ENCODE measurements at places on chromosomes 7 and 10. TPM values are rescaled to one million over a fixed set of nuclear protein-coding genes. Genes with fewer than 3 reads are reported as not detected.

Gene LRGUK
- 0.13 TPM for total RNA-seq

Gene SFXN3
- total RNA-seq = 103 TPM

GRCh38 chr10:19491166-19491565 is 325.1 kb upstream of the PLXDC2 start:
- no peak overlapping the region for H3K27ac ChIP-seq
- H3K27me3 ChIP-seq = no peaks in the 10 kb centered on the region
- 0 out of 2 replicates have a peak, but pooled peaks cover 4% of the 10 kb centered on the region for H3K4me1 ChIP-seq
- DNase-seq = no peak

DNA sequence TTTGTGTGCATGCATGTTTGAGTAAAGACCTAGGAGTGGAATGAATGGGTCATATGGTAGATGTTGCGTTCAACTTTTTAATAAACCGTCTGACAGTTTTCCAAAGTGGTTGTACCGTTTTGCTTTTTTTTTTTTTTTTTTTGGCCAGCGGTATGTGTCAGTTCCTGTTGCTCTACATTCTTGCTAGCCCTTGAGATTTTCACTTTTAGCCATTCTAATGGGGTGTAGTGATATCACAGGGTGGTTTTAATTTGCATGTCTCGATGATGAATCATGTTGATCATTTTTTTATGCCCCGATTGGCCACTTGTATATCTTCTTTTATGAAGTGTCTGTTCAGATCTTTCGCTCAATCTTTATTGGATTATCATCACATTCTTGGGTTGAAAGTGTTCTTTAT is 320.7 kb downstream of the CAMK1D start:
- no peak for DNase-seq
- no peaks in the 10 kb centered on the region for H3K27me3 ChIP-seq
- no peaks in the 10 kb centered on the region for H3K36me3 ChIP-seq
- H3K27ac ChIP-seq = no peak overlapping the region
- no peak overlapping the region for H3K4me3 ChIP-seq

DNA sequence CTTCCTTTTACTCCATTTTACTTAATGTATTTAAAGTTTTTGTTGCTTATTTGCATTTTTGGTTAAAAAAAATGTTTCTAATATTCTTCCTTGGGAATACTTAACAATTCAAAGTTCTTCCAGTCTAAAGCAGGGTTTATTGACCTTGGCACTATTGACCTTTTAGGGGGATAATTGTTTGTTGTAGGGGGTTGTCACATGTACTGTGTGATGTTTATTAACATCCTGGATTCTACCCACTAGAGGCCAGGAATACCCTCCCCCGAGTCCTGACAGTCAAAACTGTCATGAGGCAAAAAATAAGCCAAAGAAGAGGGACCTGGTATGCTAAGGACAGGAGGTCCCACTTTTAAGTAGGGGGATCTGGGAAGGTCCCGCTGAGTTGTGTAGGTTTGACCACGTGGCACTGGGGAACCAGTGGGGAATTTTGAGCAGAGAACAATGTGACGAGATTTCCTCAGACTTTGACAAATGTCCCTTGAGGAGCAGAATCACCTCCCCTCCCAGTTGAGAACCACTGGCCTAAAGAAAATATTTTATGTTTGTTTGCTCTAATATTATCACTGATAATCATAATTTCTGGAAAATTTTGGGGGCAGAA is 178.3 kb upstream of the PRR15 start:
- H3K27ac ChIP-seq = no peak overlapping the region
- DNase-seq = no peak
- H3K4me3 ChIP-seq = no peak overlapping the region
- H3K4me1 ChIP-seq = no peaks in the 10 kb centered on the region

DNA sequence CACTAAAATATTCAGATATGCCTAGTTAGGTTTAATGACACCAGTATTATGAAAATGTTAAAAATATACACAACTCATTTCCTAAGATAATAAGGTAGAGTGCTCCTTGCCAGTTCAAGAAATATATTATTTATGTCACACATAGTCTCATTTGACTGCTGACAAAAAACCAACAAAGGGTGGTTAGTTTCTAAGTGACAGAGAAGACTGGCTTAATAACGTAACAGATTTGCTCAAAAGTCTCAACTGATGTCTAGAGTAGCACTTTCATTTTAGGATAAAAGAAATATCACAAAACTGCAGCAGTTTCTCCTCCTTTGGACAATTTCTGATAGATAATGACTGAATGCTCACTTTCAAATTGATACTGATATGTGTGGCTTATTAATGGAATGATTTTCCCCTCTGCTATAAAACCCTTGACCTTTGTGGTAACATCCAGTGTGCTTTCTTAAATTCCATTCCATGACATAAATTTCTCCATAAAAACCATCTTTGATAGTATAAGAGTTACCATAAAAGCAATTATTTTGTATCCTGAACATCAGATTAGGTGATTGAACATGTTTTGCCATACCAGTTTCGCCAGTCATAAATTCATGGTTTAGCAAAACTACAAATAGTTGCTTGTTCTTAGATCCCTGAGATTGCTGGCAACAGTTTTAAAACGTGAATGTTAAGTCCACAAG is 94.2 kb downstream of the NRBF2 start:
- peak; percentile 32 for DNase-seq
- H3K36me3 ChIP-seq = no peaks in the 10 kb centered on the region
- no peak overlapping the region for H3K4me3 ChIP-seq
- H3K27me3 ChIP-seq = no peaks in the 10 kb centered on the region
- H3K27ac ChIP-seq = no peak overlapping the region

GRCh38 chr10:50582766-50583762 is 40.7 kb downstream of the SGMS1 start:
- no peaks in the 10 kb centered on the region for H3K36me3 ChIP-seq
- peak; percentile 18 for DNase-seq
- H3K27me3 ChIP-seq = no peaks in the 10 kb centered on the region
- H3K4me3 ChIP-seq = no peak overlapping the region
- no peak overlapping the region for H3K27ac ChIP-seq

DNA sequence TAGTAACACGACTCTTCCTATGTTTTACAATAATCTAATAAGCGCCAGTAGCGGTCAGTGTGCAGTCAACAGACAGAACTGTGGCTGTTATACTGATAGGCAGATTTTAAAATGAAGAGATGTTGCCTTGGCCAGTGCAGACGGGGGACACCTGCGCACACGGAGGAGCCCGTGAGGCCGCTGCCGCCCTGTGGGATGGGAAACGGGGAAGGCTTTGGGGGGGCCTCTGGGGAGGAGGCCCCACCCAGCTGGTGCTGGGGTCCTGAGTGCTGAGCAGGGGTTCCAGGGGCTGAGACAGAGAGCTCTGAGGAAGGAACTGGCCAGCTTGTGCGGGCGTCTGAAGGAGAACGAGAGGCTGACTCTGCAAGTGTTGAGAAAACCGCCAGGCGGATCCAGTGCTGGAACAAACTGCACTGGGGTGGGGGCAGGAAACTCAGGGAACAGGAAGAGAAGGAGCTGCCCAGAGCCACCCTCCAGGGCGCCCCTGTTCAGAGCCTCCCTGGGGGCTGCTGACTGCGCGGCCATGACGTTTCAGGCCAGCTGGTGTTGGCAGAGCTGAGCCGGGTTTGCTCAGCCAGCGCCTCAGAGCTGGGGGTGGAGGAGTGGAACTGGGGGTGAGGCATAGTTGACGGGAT is 426.4 kb downstream of the TCERG1L start:
- no peak for DNase-seq
- no peaks in the 10 kb centered on the region for H3K4me1 ChIP-seq
- no peak overlapping the region for H3K4me3 ChIP-seq
- no peaks in the 10 kb centered on the region for H3K36me3 ChIP-seq
- H3K27ac ChIP-seq = no peak overlapping the region

DNA sequence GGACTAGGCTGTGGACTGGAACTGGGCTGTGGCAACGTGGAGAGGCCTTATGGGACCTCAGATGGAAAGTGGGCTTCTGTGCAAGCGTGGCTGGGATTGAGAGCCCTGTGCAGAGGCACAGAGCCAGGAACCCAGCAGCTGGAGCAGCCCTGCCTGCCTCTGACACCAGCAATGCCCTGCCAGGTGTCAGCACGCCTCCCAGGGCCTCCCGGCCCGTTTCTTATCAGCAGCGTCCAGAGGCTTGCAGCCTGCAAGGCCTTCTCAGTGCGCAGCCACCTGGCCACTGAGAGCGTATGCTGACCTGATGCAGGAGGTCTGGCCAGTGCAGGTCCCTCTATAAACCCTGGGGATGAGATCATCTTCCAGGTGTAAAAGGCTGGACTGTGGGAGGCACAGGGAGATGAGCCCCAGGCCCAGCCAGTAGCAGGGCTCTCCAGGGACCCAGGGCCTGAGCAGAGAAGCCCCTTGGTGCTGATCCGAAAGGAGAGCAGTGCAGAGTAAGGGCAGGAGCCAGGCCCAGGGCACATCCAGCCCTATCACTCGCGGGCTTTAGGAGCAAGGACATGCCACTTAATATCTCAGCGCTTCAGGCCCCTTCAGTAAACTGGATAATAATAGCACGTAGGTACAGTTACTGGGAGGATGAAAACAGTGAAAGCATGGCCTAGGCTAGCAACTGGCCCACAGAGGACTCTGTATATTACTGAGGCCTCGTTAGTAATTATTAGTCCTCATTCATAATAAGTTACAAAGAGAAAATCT is 38.8 kb upstream of the ANTXRL start:
- H3K27me3 ChIP-seq = 0 out of 2 replicates have a peak, but pooled peaks cover 4% of the 10 kb centered on the region
- H3K4me3 ChIP-seq = no peak overlapping the region
- no peaks in the 10 kb centered on the region for H3K4me1 ChIP-seq

GRCh38 chr10:104931612-104932134 is 290.6 kb downstream of the SORCS3 start:
- no peak for DNase-seq
- no peaks in the 10 kb centered on the region for H3K4me1 ChIP-seq
- no peaks in the 10 kb centered on the region for H3K36me3 ChIP-seq

Data from GM23248 (cell line).